ENCODE measurements at places on chromosomes 4 and X.

GRCh38 chr4:113499696-113500095, 261.8 kb downstream of the CAMK2D start:
- no peak for DNase-seq

DNA sequence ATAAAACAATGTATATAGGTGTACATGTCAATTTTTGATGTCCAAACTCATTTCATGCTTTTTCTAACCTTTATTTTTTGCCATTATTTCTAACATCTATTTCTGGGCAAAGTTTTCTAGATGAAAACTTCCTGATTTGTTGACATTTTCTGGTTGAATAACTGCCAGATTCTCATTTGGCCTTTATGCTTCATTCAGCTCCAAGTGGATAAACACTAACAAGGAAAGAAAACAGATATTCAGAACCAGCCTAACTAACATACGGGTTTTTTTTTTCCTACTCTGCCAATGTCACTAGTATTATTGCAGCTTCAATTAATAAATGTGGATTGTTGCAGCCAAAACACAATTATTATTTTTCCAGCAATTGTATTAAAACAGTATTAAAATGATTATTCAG, 50.9 kb upstream of the RAP1GDS1 start:
- no peak for DNase-seq

DNA sequence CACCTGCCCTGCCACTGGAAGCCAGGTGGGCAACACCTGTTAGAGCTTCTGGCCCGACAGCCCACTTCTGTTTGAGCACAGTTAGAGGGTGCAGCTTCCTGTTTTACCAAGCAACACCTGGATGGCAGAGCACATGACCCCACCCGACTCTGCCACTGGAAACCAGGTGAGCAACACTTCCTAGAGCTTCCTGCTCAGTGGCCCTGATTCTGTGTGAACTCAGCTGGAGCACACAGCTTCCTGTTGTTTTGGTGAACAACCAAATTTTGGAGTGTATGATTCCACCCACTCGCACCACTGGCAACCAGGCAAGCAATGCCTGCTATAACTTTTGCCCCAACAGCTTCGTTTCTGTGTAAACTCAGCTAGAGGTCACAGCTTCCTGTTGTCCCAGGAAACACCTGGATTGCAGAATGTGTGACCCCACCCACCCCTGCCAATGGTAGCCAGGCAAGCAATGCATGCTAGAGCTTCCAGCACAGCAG, 163.8 kb upstream of the KLF8 start:
- no peak for DNase-seq

- no peak for DNase-seq
Observed at GRCh38 chr4:56077676-56078075, 128.9 kb downstream of the CEP135 start.

- no peak for DNase-seq
Observed at GRCh38 chr4:76943129-76943620, 6.4 kb upstream of the SEPTIN11 start.

- DNase-seq: peak; percentile 58
Observed at GRCh38 chr4:77052352-77052751, 23.4 kb downstream of the CCNI start.

DNA sequence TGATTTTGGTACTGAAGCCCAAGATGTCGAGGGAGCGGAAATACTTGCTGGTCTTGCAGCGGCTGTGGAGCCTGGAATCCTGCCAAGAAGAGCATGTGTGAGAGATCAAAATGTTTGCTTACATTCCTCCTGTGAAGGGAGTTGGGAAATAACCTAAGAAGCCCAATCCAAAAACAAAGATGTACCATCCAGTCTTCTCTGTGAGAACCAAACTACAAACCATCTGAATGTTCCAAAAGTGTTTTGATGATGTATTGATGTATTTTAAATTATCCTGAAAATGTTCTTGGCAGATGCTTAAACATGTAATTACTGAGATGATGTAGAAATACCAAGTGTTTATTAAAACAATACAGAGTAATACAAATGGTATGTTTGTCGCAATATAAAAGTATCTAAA, 10.1 kb upstream of the ADH1A start:
- DNase-seq: no peak

GRCh38 chrX:73266766-73267165, 52.1 kb upstream of the NAP1L2 start:
- DNase-seq: no peak

- DNase-seq: no peak
Observed at GRCh38 chrX:16867947-16868346, 2.2 kb downstream of the RBBP7 start.

DNA sequence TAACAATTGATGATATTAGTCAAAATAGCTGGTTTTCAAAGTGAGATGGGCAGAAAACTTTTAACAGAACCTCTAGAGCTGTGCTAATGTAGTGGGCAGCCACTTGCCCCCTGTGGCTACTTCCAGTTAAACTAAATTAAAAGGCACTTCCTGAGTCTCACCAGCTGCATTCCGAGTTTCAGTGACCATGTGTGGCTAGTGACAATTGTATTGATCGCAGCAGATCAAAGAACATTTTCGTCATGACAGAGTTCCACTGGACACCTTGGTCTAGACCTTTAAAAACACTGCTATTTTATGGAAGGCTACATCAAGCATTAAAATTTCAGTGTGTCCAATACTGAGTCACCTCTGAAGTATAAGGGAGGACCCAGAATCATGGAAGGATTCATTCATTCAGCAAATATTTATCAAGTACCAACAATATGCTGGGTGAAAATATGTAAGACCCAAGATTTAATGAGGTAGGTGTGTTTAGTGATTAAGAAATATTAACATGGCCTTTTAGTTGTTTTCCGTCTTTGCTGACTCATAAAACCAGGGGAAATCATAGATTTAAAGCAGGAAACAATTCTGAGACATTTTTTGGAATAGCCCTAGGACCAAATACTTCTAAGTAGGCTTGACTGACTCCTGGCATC, 5.1 kb upstream of the FAT1 start:
- no peak for DNase-seq
